ENCODE measurements at places on chromosomes 2 and 18.

- peak; percentile 8 for DNase-seq
These were observed 177.5 kb downstream of the MTCL1 start for GRCh38 chr18:8882632-8883408.

GRCh38 chr2:8000870-8001269, 681.0 kb upstream of the ID2 start:
- no peak for DNase-seq

DNA sequence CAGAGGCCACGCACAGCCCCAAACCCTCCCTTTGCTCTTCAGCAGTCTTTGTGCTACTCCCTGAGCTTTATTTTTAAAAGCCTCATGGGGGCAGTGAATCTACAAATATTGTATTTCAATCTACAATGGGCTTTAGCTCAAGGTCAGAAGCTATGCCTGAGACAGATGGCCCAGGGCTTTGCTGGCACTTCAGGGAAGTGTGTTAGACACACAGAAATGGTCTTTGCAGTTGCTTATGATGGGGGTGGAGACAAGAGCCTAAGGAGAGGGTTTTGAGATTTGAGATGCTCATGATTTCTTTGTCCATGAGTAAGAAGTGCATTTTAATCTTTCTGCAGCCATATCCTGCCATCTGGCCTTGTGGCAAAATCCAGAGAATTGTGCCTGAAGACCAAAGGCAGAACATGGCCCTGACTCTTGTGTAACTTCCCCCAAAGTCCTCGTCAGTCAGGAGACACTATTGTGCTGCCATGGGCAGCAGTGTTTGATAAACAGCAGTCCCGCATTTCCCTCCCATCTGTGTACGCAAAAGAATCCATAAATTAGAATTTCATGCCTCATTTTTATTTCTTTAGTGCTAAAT, 92.6 kb downstream of the VAPA start:
- peak; percentile 83 for DNase-seq

DNA sequence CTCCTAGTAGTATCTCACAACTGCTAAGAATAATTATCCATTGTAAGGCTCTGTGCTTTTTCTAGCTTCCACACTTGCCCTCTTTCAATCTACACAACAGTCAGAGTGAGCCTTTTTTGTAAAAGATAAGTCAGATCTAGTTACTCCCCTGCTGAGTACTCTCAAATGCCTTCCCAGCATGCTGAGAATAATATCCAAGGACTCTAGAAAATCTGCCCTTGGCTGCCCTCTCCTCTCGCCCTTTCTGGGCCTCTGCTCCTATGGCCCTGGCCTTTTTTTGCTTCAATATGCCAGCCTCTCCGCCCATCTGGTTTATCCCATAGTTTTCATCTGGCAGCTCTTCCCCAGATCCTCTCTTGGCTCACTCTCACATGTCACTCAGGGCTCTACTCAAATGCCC, 455.9 kb upstream of the UBE2E3 start:
- no peak for DNase-seq

DNA sequence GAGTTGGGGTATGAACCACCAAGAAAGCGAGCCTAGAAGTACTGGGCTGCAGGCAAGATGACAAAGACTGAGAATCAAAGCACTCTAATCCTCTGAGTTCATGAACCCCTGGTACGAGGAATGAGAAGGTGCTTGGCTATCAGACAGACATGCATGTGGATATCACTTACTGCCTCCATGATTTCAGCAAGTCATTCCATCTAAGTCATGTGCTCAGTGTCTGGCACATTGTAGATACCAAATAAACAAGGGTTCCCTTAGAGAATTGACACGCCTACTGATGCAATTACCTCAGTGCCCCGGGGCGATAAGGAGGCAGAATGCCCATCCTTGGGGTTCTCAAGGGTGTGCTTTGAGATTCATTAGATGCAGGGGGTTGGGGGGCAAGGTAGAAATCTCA, 125.6 kb upstream of the PKDCC start:
- DNase-seq = peak; percentile 81

DNA sequence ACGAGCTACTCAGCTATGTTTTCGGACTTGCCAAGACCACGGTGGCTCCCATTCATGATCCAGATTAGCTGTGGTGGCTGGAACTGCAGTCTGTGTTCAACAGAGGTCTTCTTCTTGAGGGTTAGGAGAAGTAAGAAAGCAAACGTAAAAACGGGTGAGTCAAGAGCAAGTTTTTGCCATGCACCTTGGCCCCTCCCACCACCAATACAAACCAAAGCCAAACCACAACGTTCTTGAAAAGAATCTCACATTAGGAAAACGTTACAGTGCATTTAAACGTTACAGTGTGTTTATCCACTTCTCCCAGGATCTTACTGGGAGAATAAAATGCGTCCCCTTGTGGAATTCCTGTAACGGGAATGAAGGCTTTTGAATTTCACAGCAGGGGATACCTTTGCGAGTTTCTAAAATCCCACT, 725 bp downstream of the FBXO48 start:
- DNase-seq = peak; percentile 44

DNA sequence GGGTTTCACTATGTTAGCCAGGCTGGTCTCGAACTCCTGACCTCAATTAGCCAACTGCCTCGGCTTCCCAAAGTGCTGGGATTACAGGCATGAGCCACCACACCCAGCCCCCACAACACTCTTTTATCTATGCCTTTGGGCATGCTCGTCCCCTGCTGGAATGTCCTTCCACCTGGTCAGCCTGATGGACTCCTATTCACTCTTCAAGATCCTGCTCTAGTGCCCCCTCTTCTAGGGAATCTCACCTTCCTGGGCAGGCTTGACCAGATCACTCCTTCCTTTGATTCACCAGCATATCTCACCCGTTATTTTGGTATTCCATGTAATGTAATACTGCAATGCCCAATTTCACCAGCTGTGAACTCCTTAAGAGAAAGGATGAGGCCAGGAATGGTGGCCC, 13.9 kb upstream of the SLC66A3 start:
- no peak for DNase-seq

- no peak for DNase-seq
These were observed 9.9 kb downstream of the NFE2L2 start for GRCh38 chr2:177254433-177255226.

- DNase-seq = no peak
These were observed 25.9 kb downstream of the ZAP70 start for GRCh38 chr2:97739020-97739892.

GRCh38 chr2:222017252-222017850, 281.4 kb downstream of the PAX3 start:
- no peak for DNase-seq

GRCh38 chr18:57744211-57744694, 58.9 kb downstream of the ATP8B1 start:
- no peak for DNase-seq

- no peak for DNase-seq
These were observed 97.0 kb downstream of the CDH2 start for GRCh38 chr18:28079883-28080282.

- no peak for DNase-seq
These were observed 68.5 kb downstream of the CTIF start for GRCh38 chr18:48607056-48607984.

- DNase-seq = no peak
These were observed 12.4 kb downstream of the SMAD2 start for GRCh38 chr18:47917923-47918610.

DNA sequence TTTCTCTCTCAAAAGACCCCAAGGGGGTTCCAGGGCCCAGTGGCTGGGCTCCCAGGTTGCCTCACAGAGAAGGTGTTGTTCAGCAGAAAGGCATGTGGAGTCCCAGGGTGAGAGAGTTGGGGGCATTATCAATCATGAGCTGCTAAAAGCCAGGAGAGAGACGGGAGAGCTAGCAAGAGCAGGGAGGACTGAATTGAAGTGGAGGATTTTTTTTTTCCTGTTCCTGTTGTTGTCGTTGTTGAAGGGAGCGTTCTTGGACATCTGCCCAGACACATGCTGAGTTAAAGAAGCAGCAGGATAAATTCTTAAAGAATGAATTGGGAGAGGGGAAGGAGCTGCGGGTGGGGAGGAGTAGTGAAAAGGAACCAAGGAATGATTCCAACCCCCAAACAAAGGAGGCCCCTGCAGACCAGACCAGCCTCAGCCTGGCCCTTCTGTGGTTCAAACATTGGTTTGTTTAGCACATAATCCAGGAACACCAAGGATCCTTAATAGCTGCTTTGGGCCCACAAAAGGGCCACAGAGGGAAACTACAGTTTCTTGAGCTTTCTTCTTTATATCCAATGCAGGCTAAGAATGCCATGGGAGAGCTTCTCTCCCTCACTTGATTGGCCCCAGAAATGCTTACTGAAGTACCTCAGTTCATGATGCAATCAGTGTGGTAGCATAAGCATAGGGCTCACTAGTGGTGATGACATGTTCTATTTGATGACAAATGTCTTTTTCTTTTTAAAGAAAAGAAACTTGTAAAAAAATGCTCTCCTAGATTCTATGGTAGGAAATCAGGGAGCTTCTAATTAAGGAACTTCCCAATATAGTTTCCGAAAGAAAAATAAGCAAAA, 146.0 kb downstream of the SETBP1 start:
- DNase-seq = peak; percentile 12

DNA sequence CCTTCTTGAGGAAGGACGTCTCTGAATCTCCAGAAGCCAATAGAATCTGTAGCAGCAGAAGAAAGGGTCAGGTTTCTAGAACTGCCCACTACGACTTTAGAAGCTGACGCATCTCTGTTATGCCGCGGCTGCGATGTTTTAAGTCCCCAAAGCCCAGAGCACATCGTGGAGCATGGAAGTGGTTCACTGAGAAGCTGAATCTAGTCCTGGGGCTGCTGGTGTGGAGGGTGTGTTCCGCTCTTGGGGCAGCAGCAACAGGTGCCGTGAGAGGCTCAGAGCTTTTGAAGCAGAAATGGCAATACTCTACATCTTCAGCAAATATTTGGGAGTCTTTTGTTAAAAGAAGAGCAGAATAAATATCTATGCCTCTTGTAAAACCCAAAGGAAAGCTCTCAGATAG, 48.9 kb upstream of the RMDN2 start:
- no peak for DNase-seq

DNA sequence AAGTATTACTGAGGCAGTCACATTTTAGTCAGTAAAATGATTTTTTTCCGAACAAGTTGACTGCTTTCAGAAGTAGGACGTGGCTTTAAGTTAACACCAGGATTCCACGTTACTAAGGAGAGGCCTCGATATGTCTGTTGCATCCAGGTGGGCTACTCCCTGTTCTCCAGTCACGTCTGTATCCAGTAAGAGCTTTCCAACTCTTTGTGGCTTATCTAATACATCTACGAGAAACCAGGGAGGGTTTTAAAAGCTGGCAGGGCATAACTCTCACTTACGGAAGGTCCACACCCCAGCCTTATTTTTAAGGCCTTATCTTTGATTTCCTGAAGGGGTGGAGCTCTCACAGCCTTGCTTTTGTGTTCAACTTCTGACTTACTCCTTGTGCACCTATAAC, 99.2 kb downstream of the SLC8A1 start:
- DNase-seq = no peak

DNA sequence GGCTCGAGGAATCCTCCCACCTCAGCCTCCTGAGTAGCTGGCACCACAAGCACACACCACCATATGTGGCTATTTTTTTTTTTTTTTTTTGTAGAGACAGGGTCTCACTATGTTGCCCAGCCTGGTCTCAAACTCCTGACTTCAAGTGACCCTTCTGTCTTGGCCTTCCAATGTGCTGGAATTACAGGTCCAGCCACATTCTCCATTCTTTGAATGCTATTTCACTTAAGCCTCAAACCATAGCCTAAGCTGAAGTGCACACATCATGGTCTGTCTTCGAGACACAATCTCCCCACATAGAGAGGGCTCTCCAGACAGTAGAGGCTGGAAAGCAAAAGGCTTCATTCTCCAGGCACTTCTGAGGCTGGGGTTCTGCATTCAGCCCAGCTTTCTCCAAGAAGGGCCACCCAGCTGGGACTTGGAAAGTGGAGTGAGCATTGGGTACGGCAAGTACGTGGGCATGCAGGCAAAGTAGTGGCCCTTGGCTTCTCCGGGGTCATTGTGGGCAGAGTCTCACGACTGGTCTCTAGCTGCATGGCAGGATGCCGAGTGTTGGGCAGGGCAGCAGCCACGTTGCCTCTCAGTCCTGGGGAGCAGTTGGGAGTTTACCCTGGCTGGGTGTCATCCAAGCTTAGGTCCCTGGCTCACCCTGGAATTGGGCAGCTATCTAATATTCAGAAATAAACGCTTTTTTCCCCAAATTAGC, 78.2 kb upstream of the SMAD7 start:
- no peak for DNase-seq

DNA sequence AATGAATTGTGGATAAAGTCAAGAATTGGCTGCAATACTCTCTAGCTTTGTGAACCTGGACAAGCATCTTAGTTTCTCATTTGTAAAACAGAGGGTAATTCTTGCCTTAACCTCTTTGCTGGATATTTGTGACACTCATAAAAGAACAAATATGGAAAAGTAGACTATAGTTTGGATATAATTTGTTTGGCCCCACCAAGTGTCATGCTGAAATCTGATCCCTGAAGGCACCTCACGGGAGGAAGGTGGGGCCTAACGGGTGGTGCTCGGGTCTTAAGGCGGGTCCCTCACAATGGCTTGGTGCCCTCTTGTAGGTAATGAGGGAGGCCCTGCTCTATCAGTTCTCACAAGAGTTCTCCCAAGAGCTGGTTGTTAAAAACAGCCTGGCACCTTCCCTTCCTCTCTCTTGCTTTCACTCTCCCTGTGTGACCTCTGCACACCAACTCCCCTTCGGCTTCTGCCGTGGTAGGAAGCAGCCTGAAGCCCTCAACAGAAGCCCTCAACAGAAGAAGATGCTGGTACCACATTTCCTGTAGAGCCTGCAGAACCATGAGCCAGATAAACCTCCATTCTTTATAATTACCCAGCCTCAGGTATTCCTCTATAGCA, 37.4 kb downstream of the ARL4C start:
- DNase-seq = no peak

GRCh38 chr2:6074089-6074643, 382.0 kb downstream of the SOX11 start:
- no peak for DNase-seq

GRCh38 chr2:44171018-44171417, 2.3 kb downstream of the PPM1B start:
- no peak for DNase-seq

- no peak for DNase-seq
These were observed 27.0 kb downstream of the NRP2 start for GRCh38 chr2:205709319-205709718.

GRCh38 chr2:183803596-183803995, 679.4 kb downstream of the NUP35 start:
- DNase-seq = no peak

GRCh38 chr2:233654501-233654900, 17.2 kb upstream of the UGT1A9 start:
- DNase-seq = no peak

GRCh38 chr2:177175917-177176668, 36.5 kb upstream of the HNRNPA3 start:
- peak; percentile 27 for DNase-seq

GRCh38 chr2:144277622-144278354, 242.1 kb downstream of the ZEB2 start:
- DNase-seq = no peak

DNA sequence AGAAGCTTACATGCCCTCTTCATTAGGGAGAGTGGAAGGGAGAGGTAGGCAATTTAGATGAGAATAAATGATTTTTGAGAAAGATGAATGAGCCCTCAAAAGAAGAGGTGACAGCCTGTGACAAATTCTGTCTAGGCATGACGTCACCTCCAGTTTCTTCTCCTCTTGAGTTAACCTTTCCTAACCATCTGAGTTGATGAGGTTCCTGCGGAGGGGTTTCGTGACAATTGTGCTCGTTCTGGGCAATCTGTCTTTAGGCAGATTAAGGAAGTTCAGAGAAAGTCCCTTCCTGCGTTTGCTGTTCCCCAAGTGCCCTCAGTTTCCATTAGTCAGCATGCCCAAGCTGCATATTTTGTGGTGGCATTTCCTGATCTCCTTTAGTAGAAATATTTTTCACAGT, 640.2 kb upstream of the SYT4 start:
- no peak for DNase-seq

GRCh38 chr2:205743137-205743536, 60.8 kb downstream of the NRP2 start:
- DNase-seq = no peak

GRCh38 chr18:78080081-78080480, 830.4 kb downstream of the GALR1 start:
- no peak for DNase-seq
